ENCODE measurements at places on chromosomes 1 and 21.

GRCh38 chr1:164617377-164618201 is 58.6 kb downstream of the PBX1 start:
- no peak for DNase-seq

- no peak for DNase-seq
These were observed 34.7 kb downstream of the ADARB1 start for GRCh38 chr21:45108808-45109781.

- DNase-seq, result no peak
These were observed 35.8 kb downstream of the PGBD5 start for GRCh38 chr1:230390371-230390770.

- DNase-seq, result no peak
These were observed 9.7 kb downstream of the PLA2G2F start for GRCh38 chr1:20148571-20149500.

GRCh38 chr1:186420311-186420710 is 40.6 kb downstream of the PDC start:
- no peak for DNase-seq

- no peak for DNase-seq
These were observed 8.8 kb downstream of the CYP2J2 start for GRCh38 chr1:59917785-59918180.

GRCh38 chr1:151912973-151913372 is 3.7 kb upstream of the THEM4 start:
- no peak for DNase-seq

DNA sequence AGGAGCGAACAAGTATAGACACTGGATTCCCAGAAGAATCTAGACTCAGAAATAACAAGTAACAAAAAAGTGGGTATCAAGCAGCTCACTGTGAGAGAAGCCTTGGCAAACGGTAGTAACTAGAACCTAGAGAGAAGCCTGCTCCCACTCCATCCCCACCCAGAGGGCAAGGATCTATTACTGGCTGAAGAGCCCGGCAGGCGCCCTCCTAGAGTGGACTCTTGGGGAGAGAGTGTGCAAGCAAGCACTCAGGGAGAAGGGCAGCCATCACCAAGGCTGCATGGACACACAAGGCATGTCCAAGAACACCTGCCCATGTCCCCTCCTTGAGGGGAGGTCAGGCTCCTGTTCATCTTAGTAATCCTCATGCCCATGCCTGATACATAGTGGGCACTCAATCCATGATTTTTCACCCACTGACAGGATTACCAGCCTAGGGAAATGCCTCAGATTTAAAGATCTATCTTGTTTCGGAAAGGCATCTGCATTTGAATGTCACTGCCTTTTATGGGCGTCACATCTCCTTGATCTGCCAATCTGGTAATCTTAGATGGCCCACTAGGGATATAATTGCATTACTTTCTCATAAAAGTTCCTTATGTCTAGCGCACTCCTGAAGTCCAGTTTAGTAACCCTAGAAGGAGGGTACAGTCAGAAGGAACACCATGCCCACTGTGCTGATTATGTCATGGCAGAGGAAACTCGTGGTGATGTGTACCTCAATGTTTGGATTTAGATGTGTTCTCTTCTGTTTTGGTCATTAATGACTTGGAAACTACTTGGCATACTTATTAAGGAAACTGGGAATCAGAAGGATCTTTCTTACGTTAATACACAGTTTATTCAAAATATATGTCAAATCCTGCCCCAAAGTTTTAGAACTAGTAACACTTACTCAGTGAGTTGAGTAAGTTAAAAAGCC is 14.4 kb downstream of the CNN3 start:
- DNase-seq, result no peak

GRCh38 chr1:243970077-243970476 is 81.0 kb upstream of the ZBTB18 start:
- DNase-seq, result no peak

GRCh38 chr1:153573351-153573750 is 7.7 kb upstream of the S100A2 start:
- DNase-seq, result peak; percentile 75

All from inflammatory macrophage (primary cell).